ENCODE measurements at places on chromosomes 6 and 20. TPM values are rescaled to one million over a fixed set of nuclear protein-coding genes. Genes with fewer than 3 reads are reported as not detected.

DNA sequence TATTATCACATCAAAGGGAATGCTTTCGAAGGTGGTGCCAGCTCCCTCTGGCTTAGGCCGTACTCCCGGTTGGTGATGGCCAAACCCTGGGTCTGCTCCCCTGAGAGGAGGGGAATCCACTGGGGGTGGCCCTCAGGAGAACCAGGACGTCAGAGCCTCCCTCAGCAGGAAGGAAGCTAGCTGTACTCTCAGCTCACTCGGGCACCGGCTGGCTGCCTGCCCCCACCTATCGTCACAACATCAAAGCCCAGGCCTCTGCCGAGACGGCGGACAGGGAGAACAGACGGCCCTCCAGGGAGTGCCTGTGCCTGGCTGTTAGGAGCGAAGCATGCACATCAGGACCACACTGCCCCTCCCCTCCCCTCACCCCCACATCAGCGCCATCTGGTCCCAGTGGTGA lies 9.2 kb upstream of the PGC start:
- no peak for DNase-seq

GRCh38 chr6:11241793-11242201 lies 9.3 kb upstream of the NEDD9 start:
- no peak for DNase-seq

GRCh38 chr6:151695156-151695555 lies 112.3 kb upstream of the ESR1 start:
- no peak for DNase-seq

DNA sequence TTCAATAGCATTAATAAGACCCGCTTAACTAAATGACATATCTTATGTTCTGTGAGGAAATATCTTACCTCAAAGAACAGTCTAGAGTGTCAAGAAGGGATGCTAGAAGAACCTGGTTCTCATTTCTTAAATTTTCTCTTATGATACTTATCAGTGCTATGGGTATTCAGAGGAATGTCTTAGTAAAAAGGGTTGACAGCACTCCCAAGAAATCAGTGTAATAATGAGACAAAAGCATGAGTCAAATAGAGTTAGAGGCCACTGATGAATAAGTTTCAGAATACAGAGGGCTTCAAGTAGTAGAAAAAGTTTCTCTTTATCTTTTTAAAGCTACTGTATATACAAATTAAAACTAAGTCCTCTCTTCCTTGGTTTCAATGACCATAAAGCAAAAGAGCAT lies 242.8 kb downstream of the GJA1 start:
- DNase-seq = no peak

Gene C2
- 4.0 TPM for total RNA-seq

DNA sequence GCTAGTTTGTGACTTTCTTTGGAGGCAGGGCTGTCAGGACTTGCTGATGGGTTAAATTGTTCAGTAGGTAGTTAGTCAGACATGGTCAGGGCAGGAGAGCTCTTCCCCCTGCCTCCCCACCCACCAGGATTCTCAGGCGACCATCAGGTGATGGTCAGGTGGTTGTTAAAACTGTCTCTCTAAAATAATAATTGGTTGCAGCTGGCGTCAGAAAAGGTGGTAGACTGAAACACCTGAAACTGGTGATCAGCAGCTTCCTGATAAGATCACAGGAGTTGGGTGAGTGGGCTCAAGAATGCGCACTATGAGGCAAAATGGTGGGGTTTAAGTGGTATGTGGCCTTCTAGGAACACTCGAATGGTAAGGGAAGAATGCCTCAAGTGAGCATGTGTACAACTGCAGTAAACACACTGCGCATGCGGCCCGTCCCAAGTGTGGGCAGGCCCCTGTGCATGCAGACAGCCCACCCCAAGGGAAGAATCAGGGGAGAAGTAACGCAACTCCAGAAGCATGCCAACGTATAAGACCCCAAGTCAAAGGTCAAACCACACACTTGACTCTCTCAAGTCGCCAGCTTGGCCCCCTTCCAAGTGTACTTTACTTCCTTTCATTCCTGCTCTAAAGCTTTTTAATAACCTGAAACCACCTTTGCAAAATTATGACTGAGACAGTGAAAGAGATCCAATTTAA lies 7.9 kb upstream of the BLCAP start:
- DNase-seq = no peak

DNA sequence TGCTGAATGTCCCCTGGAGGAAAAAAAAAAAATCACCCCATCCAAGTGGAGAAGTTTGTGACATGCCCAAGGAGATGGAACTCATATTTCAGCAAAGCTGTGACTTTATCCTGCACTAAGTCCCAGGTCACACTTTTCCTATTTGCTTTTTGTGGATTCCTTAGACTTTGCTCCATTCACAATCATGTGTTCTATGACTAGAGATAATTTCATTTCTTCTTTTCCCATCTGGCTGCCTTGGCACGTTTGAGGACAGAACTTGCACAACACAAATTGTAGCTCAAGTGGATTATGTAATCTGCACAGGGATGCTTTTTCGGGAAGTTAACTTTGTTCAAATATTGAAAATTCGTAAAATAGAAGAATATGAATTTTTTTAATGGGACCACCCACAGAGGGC lies 100.7 kb upstream of the PTPN1 start:
- DNase-seq = no peak

DNA sequence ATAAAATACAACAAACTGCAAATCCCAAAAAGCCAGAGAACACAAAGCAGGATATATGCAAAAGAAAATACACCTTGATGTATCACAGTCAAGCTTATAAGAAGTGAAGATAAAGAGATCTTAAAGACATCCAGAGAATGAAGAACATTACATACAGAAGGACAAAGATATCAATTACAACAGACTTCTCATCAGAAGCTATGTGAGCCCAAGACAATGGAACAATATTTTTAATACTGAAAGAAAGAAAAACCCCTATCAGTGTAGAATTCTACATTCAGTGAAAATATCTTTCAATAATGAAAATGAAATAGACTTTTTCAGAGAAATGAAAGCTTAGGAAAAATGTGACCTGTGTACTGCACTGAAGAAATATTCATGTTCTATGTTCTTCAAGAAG lies 104.5 kb upstream of the PHACTR3 start:
- DNase-seq = no peak

- DNase-seq = no peak
Observed at GRCh38 chr6:150199241-150199640, 56.4 kb downstream of the PPP1R14C start.

- no peak for DNase-seq
Observed at GRCh38 chr6:159422041-159422984, 253.1 kb downstream of the FNDC1 start.

- DNase-seq = no peak
Observed at GRCh38 chr20:19274001-19274400, 61.6 kb downstream of the SLC24A3 start.

DNA sequence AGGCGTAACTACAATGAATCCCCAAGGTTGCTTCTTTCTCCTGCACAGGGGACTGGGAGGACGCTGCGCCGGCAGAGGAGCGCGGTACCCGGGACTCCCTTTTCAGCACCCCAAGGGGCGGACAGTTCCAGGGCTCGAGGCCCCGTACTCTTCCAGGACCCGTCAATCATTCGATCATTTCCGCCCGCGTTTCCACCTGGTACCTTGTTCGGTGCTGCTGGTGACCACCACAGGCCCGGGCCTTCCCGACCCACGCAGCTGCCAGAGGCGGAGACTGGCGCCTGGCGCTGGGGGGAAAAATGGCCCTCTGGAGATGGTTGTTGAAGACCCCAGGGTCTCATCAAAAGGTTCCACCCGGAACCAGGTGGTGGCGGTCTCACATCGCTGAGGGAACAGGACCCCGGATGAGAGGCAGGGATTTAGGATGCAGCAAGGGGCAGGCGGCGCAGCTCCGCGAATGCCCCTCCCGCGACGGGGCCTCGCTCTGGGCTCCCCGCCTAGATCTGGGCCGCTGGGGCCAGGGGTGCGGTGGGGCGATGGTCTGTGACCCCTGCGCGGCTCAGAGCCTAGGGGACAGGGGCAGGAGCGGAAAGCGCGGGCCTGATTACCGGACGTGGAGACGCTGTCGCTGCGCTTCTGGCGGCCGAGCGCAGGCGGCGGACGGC lies 744 bp downstream of the VSX1 start:
- DNase-seq = no peak

Gene DSE
- 76.5 TPM for total RNA-seq

DNA sequence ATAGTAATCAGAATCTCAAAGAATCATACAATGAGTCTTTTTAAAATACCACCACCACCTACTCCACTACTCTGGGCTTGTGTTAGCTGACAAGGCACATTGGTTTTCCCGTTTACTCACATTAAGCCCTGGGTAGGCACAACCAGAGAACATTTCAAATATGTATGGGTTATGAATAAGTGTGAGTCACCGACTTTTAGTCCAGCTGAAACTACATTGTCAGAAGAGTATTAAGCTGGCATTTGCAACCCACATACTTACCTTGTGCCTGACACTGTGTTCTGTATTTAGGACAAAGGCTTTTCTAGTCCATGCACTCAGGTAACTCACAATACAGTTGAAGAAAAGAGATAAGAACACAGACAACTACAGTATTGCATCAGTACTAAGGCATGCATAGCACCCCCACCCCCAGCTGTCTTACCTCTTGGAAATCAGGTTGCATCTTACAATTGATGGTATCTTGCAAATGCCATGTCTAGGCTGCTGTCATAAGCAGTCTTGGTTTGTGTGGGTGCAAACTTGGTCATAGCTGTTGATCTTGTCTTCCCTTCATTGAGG lies 40.3 kb upstream of the AHI1 start:
- DNase-seq = no peak

DNA sequence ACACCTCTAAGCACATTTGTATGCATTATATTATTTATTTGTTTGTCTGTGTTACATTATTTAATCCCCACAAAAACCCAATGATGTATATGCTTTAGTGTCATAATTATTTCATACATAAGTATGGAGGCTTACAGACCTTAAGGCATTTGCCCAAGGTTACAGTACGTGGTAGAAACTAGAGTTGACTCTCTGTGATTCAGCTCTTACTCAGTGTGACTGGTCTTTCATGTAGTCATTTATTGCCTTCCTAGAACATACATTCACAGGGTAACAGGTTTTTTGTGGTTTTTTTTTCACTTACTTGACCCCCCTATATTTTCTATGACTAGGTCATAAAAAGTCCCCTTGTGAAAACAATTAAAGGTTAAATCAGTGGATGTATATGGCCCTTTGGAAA lies 566.8 kb downstream of the TFAP2A start:
- no peak for DNase-seq

DNA sequence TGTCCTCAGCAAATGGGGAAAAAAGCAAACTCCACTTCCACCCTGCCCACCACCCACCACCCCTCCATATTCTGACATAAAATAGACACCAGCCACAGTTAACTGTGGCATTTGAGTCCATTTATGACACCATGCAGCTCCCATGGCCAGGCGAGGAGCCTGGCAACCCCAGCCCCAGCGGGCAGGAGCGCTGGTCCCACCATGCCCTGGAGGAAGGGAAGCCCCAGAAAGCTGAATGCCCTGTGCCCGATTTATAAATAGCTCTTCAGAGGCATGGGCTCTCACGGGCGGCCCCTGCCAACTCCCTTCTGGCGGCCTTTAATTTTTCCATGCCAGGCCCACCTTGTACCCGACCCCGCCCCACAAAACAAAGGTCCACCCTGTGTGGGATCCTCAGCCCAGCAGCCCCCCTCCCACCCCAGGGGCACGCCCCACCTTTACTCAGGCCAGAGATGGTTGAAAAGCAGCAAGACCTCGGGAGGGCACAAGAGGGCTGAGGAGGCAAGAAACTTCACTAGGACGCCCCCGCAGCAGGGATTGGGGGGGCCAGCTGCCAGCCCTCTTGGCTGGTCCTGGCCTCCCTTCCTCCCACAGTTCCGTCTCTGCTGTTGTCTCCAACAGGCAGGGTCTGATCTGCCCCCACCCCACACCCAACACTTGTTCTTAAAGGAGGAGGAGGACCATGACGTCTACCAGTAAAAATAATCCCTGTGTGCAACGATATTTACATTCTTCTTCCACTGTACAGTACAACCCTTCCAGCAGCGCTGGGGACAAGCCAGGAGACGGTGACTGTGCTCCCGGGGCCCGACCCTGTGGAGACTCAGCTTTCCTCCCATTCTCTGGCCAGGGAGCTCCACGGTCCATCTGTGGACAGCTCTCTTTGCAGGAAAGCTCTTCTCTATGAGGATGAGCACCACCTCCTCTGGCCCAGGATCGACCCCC lies 115.6 kb upstream of the CDYL start:
- no peak for DNase-seq

Gene CDSN
- not detected for total RNA-seq

GRCh38 chr6:154249499-154250298 lies 106.9 kb downstream of the IPCEF1 start:
- no peak for DNase-seq

- no peak for DNase-seq
Observed at GRCh38 chr6:11263291-11263775, 30.9 kb upstream of the NEDD9 start.
